Cerebellum (tissue), 4 donors: ENCODE measurements at places on chromosomes 12 and 14.

DNA sequence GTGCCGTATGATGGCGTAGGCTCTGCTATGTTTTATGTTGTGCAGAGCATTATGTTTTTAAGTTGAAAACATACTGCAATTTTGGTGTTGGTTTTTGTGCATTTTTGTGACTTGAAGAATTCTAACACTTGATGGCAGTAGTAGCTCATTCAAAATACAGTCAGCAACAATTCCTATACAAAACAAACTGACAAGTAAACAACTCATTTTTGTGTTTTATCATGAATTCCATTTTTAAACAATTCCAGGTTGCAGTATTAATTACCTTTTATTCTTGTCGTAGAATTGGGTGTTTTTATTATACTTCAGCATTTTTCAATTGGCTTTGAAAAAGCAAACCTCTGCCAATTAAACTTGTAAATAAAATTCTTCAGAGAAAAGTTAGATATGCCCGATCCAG, 4.1 kb upstream of the CCER1 start:
- DNase-seq: no peak

- peak; percentile 70 for DNase-seq
Measured at GRCh38 chr14:67583711-67584644, 16.1 kb downstream of the PIGH start.

- no peak for DNase-seq
Measured at GRCh38 chr12:103538397-103538796, 42.6 kb upstream of the C12orf42 start.

- no peak for DNase-seq
Measured at GRCh38 chr12:122392411-122392810, 30.1 kb downstream of the CLIP1 start.

GRCh38 chr12:113221997-113222729, 899 bp downstream of the TPCN1 start:
- DNase-seq: no peak

- DNase-seq: no peak
Measured at GRCh38 chr12:54004063-54004840, 4.3 kb downstream of the HOXC9 start.

DNA sequence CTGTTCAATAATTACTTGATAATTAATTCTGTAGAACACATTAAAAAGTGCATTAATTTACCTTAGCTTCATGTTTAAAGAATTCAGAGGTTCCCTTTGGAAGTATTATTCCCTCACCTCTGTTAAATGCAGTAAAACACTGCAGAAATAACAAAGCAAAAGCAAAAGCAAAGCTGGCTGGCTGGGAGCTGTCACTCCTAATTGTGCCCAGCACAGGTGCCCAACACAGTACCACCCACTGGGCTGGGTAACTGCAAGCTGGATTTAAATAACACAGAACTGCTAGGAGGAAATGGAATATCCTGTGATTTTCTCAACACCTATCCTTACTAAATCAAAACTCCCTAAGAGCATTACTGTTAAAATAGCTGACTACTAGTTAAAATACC, 72.6 kb downstream of the SLC2A13 start:
- DNase-seq: peak; percentile 32

DNA sequence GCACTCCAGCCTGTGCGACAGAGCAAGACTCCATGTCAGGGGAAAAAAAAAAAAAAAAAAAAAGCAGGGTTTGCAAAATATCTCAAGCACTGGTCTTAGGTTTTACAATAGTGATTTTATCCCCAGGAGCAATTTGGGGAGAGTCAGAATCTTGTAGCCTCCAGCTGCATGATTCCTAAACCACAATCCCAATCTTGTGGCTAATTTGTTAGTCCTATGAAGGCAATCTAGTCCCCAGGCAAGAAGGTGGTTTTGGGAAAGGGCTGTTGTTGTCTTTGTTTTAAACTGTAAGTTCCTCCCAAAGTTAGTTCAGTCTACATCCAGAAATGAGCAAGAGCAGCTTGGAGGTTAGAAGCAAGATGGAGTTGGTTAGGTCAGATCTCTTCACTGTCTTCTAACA, 135.7 kb downstream of the PLXNC1 start:
- no peak for DNase-seq

- no peak for DNase-seq
Measured at GRCh38 chr12:91935296-91935695, 210.3 kb downstream of the BTG1 start.
